Stimulated activated CD8-positive, alpha-beta memory T cell treated with anti-CD3 and anti-CD28 coated beads, Interleukin-4, amount 100 ng/mL, for 1 hour (primary cell): ENCODE measurements at places on chromosomes 4 and X.

GRCh38 chrX:115584696-115585095 is 23.7 kb downstream of the PLS3 start:
- DNase-seq: no peak

DNA sequence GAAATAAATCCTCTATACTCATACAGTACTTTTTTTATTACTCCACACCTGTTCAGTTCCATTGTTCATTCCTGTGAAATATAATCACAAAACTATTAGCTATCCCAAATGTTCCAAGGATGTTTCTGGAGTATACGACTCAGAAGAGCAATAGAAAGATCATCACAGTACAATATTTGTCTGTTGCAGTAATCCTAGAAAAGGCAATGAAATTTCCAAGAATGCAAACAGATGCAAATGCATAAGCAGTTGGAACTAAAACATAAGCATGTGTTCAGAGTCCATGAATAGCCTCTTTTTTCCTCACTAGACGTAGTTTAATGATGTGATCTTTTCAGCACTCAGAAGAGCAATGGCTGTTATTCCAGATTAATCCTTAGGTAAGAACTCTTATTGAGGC is 55.2 kb downstream of the RTL3 start:
- DNase-seq: no peak

DNA sequence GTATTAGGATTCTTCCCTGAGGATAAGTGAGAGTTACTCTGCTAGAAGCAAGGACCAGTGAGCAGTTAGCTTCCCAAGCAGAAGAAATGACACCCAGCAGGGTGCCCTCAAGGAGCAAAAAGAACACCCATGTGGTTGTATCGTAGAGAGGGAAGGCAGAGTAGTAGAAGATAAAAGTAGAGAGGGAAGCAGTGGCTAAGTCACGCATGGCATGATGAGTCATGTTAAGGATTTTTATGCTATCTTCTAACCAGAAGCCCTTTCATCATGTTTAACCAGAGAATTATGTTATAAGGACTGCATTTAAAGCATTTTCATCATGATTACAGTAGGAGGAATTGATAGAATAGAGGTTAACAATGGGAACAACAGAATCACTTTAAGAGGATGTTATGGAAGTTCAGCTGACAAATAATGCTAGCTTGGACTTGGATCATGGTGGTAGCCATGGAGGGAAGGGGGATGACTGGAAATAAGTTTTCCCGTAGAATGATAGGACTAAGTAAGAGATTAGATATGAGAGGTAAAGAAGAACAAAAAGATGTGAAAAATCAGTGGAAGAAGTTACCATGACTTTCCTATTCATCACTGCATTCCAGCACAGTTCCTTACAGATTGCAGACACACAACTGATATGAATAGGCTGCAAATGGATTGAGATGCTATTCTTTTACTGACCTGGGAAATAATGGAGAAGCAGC is 383.5 kb upstream of the INTU start:
- DNase-seq: no peak

GRCh38 chr4:95220205-95221175 is 328.3 kb downstream of the UNC5C start:
- DNase-seq: no peak

DNA sequence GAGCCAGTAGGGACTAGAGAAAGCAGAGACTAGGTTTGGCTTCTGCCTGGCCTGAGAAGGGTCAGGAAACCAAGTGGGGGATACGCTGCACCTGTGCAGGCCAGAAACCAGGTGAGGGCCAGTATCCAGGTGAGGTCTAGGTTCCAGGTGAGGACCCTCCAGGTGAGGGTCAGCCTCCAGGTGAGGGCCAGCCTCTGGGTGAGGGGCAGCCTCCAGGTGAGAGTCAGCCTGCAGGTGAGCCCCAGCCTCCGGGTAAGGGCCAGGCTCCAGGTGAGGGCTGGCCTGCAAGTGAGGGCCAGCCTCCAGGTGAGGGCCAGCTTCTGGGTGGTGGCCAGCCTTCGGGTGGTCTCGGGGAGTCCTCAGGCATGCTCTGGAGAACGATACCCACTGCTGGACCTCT is 238.8 kb downstream of the USP46 start:
- DNase-seq: no peak

DNA sequence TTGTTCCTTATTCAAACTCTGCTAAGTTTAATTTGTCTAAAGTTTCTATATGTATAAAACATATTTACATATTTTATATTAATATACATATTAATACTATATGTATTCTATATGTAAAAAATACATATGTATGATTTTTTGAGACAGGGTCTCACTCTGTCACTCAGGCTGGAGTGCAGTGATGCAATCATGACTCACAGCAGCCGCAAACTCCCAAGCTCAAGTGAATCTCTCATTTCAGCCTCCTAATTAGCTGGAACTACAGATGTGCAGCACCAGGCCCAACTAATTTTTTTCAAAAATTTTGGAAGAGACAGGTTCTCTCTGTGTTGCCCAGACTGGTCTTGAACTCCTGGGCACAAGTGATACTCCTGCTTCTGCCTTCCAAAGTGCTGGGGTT is 684.9 kb downstream of the TRAM1L1 start:
- no peak for DNase-seq

DNA sequence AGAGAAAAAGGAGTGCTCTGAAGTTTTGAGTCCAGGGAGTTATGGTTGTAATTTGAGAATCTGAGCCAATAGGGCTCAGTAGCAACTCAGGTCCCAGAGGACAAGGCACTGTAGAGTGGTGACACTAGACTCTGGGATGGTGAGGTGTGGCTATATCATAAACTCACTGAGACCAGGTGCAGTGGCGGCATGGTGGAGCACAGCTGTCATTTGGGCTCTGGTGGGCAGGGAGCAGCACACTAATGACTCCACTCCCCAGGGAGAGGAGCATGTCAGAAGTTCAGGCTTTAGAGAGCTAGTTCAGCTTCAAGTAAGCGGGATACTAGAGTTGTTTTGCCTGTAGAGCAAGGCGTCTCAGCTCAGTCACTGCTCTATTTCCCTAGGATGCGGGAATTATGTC is 165.4 kb upstream of the USP38 start:
- DNase-seq: no peak

GRCh38 chr4:68576272-68577125 is at the start of gene UGT2B17:
UGT2B17 (minus strand) TSS chr4:68576322; CDS start chr4:68568484, 7,838 bp downstream.
- DNase-seq: no peak

- no peak for DNase-seq
Observed at GRCh38 chr4:144574000-144574399, 72.0 kb upstream of the HHIP start.

DNA sequence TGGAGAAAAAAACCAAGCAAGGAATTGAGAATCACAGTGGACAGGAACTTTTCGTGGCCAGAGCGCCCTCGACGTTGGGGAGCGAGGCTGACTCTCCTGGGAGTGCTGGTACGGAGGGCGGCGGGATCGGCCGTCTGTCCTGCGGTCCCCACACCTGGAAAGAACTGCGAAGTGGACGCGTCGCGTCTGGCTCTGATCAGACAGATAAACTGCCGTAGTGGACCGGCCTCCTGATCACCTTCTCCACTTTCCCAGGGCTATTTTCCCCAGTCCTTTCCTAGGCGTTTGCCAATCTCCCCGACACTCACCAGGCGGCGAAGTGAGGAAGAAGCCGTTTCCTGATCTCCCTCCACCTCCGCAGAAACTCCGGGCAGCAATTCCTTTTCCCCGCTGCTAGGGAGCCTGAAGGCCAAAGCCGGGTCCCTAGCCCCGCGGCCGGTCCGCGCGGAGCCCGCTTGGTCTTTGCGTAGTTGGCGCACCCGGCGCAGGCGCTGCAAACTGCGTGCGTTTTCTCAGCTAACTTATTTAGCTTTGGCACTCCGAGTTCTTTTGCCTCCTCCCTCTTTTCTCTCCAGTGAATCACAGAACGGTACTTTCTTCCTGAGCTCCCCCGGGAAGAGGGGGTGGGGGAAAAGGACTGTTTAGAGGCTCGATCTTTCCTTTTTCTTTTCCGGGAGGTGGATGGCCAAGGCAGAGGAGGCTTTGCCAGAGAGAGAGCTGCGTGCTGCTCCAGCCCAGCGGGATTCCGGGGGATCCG is at the start of gene ARSJ:
TSS of gene ARSJ (minus strand) at position 500 of the 757 bp plus-strand sequence. CDS start 813 bp downstream, outside the sequence.
- DNase-seq: no peak

DNA sequence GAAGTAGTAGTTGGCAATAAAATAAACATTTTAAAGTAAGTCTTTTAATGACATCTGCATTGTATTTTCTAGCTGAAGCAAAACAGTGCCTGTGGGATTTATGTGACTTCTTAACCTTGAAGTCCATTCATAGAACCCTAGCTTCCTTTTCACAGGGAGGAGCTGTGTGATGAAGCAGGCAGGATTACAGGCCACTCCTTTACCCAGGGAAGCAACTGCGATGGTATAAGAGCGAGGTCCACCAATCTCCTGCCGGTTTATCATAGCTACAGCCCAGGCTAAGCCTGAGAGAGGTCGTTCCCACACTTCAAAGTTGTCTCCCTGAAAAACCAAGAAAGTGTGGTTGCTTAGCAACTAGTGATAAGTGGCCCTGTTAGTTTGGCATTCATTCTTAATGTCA is 7.0 kb downstream of the RPL36A start:
- no peak for DNase-seq

- no peak for DNase-seq
Observed at GRCh38 chrX:149711545-149712236, at the start of gene MAGEA11. MAGEA11 (plus strand) TSS chrX:149712060; CDS start chrX:149713160, 1,100 bp downstream.

- DNase-seq: no peak
Observed at GRCh38 chr4:156476359-156476758, 495.2 kb downstream of the PDGFC start.

- DNase-seq: no peak
Observed at GRCh38 chrX:70411475-70411874, 11.6 kb upstream of the GDPD2 start.

- no peak for DNase-seq
Observed at GRCh38 chr4:168269896-168270295, 48.7 kb downstream of the DDX60 start.

DNA sequence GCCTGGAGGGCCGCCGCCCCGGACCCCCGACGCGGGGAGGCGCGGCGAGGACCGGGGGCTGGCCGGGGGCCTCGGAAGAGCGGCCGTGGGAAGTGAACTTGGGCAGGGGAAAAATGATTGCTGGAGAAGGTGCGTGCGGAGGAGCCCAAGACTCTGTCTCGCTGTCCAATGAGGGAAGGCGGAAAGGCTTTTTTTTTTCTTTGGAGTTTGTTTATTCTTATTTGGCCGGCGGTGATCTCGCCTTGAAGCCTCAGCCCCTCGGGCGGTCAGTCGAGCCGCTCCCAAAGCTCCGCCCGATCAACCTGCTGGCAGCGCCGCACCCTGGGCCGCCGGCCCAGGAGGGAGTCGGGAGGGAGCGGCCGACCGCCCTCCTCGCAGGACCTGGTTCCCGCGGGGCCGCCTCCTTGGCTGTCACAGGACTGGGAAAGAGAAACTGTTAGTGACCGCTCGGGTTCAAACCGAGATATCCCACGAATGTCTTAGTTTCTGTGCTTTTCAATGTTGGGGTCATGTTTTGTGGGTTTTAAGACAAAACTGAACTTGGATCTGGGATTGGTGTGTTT is 2.5 kb downstream of the CPEB2 start:
- no peak for DNase-seq

DNA sequence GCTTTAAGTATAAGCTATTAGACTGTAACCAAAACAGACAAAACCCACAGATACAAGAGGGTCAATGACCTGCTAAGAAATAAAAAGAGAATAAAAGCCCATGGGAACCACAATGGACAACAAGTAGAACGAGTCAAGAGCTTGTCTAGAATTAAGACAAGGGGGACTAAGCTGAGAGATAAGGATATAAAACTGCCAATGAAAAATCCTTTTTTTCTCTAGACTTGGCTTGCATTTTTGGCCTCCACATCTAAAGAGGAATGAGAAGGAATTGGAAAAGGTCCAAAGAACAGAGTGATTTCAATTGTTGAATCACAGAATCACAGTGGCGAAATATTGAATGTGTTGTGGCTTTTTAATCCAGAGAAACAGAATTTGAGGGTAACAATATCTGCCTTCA is 135.7 kb downstream of the QDPR start:
- no peak for DNase-seq

DNA sequence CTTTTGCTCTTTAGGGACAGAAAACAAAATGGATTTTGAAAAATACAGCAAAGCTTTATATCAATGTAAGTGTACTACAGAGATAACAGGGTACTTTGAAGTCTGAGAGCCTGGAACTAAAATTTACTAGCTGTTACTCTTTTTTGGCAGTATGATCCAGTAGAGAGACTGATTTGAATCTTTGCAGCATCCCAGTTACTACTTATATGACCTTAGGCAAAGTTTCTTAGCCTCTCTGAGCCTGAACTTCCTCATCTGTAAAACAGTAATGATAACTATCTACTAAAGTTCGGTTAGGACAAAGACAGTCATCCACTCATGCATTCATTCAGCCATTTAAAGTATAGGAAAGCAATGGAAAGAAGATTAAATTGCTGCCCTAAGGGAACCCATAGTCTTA is 10.1 kb downstream of the BRWD3 start:
- no peak for DNase-seq

DNA sequence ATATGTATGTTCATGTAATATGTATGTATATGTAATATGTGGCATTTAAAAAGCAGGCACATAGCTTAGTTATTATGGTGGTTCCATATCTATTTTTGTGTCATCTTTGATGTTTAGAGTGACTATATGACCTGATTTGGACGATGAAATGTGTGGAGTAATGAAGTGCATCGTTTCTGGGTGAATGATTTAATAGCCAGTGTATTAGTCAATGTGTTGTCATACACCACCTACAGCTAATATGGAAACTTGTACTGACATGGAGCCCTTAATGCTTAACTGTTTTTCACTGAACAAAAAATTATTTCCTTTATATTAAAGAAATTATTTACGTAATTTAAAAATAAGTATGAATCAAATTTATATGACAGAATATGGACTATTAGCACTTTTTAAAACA is 292.3 kb upstream of the FSTL5 start:
- DNase-seq: no peak

DNA sequence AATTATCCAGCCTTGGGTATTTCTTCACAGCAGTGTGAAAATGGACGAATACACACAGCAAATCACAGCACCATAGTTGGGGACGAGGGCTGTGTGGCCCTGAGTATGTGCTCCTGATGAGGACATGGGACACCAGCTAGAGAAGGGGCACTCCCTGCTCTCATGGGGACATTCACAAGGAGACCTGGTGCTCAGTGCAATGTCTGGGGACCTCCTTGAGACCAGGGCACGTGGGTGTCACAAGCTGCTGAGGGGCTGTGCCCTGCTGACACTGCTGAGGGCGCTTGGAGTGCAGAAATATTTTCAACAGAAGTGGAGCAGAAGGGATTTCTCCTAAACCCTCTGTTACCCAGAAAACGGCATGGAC is 65.4 kb downstream of the TRMT44 start:
- DNase-seq: no peak

DNA sequence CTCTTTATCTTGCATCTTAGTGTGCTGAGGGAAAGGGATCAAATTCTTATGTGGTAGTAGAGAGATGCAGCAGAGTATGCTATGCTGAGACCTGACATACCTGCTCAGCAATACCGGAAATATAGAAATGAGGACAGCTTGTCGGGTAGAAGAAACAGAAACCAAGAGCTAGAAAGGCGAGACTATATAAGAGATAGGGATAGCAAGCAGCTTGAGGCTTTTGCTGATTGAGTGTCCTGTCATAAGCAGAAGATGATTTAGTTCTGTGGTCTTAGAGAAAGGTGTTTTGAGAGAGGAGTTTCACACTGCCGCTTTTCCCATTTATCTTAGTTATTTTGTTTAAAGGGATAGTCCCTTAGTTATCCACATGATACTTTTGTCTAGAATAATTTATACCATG is 31.7 kb downstream of the USP9X start:
- no peak for DNase-seq

GRCh38 chrX:30948051-30948450 is 59.0 kb upstream of the TAB3 start:
- no peak for DNase-seq
